Sigmoid colon (tissue), 7 donors: ENCODE measurements at places on chromosomes 13 and 19. TPM values are rescaled to one million over a fixed set of nuclear protein-coding genes. Genes with fewer than 3 reads are reported as not detected.

The RDH8 gene
- not detected for total RNA-seq

GRCh38 chr13:41746259-41746658 is 214.7 kb downstream of the VWA8 start:
- no peak for DNase-seq
- no peaks in the 10 kb centered on the region for H3K4me1 ChIP-seq
- H3K27me3 ChIP-seq, result no peaks in the 10 kb centered on the region
- H3K36me3 ChIP-seq, result no peaks in the 10 kb centered on the region
- no peak overlapping the region for H3K27ac ChIP-seq
- H3K4me3 ChIP-seq, result no peak overlapping the region

The PPM1N gene
- total RNA-seq, result 1.2 TPM

GRCh38 chr19:14146789-14147216 is 10.4 kb upstream of the ASF1B start:
- H3K4me1 ChIP-seq, result peaks cover 34% of the 10 kb centered on the region
- no peak for DNase-seq
- no peaks in the 10 kb centered on the region for H3K36me3 ChIP-seq
- H3K27me3 ChIP-seq, result no peaks in the 10 kb centered on the region
- H3K4me3 ChIP-seq, result no peak overlapping the region

The PSG11 gene
- total RNA-seq, result not detected

The HOOK2 gene
- 37.9 TPM for total RNA-seq

The SELENOV gene
- not detected for total RNA-seq

- DNase-seq, result no peak
- peak overlapping the region; percentile 87 for H3K27ac ChIP-seq
- peak overlapping the region; percentile 71 for H3K4me3 ChIP-seq
- no peaks in the 10 kb centered on the region for H3K36me3 ChIP-seq
- H3K27me3 ChIP-seq, result no peaks in the 10 kb centered on the region
Measured at GRCh38 chr19:29845574-29846176, 33.9 kb downstream of the CCNE1 start.

DNA sequence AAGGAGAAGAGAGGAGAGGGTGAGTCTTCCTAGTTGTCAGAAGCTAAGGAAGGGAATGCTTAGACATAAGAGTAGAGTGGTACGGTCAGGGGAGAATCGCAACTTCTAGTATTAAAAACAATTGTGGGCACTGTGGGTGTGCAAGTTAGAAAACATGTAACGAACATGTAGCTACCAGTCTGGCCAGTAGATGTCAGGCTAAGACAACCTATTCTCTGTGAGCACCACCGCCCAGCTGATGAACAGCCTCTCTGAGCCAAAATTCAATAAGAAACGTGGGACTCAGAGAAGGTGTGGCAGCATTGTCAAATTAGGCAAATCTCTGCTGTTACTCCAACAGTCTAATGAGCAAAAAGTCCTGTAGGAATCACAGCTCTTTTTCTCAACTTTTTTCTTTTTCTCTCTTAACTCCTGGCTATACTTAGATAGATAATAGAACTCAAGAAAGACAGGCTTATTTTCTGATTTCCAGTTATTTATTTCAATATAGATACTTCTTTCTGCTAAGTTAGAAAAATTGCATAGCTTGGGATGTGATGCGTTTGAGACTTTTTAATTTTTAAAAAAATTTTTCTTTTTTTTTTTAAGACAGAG is 186.2 kb downstream of the USP12 start:
- DNase-seq, result peak; percentile 87
- H3K27ac ChIP-seq, result peak overlapping the region; percentile 85
- no peak overlapping the region for H3K4me3 ChIP-seq
- H3K4me1 ChIP-seq, result peaks cover 55% of the 10 kb centered on the region

DNA sequence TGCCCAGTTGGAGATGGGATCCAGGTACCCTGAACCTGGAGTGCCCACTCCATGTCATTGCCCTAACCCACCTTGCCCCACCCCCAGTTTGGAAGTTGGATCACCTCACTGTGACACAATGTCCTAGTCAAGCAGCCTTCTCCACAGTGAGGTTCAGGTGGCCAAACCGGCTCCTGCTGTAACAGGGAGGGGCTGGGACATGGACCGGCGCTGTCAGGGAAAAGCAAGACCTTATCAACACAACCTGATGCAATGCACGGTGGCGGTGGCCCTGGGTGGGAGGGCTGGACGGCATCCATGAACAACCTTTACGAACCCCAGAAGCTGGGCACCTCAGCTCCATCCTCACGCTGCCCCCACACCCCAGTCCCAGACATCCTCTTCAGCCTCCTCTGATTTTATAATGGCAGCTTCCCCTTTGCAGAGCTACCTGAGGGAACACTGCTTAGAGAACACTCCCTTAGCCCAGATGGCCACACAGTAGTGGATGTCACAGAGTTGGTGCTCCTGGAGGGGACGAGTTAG is 1.6 kb upstream of the KRTDAP start:
- no peaks in the 10 kb centered on the region for H3K4me1 ChIP-seq
- no peak for DNase-seq
- no peaks in the 10 kb centered on the region for H3K27me3 ChIP-seq
- no peaks in the 10 kb centered on the region for H3K36me3 ChIP-seq
- H3K27ac ChIP-seq, result no peak overlapping the region
- no peak overlapping the region for H3K4me3 ChIP-seq

DNA sequence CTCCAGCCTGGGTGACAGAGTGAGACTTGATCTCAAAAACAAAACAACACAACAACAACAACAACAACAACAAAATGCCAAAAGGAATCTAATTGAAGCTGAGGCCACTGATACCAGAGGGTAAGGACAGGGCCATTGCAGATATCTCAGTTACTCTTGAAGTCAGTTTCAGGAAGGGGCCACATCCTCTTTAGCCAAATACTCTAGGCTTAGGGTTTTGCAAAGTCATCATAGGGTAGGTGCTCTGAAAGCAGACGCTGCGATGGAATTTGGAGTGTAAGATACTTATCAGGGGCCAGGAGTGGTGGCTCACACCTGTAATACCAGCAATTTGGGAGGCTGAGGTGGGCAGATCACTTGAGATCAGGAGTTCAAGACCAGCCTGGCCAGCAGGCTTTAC is 46.6 kb upstream of the UBAC2 start:
- no peak overlapping the region for H3K27ac ChIP-seq
- no peaks in the 10 kb centered on the region for H3K4me1 ChIP-seq
- no peak overlapping the region for H3K4me3 ChIP-seq
- no peak for DNase-seq

The ZNF382 gene
- total RNA-seq, result 20.7 TPM

DNA sequence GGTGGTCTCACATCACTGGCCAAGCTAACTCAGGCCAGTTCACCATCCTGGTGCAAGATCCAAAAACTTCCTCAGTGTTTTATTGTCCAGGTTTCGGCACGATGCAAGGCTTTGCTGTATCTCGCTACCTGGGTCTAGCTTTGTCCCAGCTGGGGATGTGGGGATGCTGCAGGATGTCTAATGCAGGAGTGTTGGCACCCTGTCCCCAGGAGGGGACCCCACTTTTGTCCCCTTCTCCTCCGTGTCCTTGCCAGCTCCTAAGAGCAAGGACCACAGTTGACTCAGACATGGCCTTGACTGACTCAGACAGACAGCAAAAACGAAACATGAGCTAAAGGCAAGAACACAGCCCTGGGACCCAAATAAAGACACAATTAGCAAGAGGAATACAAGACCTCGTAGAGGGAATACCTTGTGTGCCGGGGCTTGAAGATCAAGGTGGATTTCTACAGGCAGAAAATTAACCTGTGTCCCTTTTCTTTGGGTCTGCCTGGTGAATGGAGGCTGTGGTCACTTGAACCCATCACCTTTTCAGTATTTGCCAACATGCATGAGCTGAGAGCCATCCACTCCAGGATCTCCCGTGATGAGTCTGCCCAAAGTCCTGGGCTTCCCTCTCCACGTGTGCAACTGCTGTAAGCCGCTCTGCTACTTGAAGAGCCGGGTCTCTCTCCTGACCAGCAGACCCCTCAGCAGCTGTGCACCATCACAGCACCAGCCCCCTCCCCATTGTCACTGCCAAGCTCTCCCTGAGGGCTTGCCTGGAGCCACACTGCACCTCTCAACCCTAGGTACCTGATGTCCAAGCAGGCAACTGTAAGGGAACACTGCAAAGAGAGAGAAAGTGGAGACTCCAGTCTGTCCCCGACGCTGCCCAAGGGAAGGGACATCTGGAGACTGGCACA is 149.5 kb upstream of the ZNF507 start:
- H3K27me3 ChIP-seq, result no peaks in the 10 kb centered on the region
- no peak overlapping the region for H3K4me3 ChIP-seq
- H3K4me1 ChIP-seq, result no peaks in the 10 kb centered on the region

The C19orf33 gene
- total RNA-seq, result 18.2 TPM

DNA sequence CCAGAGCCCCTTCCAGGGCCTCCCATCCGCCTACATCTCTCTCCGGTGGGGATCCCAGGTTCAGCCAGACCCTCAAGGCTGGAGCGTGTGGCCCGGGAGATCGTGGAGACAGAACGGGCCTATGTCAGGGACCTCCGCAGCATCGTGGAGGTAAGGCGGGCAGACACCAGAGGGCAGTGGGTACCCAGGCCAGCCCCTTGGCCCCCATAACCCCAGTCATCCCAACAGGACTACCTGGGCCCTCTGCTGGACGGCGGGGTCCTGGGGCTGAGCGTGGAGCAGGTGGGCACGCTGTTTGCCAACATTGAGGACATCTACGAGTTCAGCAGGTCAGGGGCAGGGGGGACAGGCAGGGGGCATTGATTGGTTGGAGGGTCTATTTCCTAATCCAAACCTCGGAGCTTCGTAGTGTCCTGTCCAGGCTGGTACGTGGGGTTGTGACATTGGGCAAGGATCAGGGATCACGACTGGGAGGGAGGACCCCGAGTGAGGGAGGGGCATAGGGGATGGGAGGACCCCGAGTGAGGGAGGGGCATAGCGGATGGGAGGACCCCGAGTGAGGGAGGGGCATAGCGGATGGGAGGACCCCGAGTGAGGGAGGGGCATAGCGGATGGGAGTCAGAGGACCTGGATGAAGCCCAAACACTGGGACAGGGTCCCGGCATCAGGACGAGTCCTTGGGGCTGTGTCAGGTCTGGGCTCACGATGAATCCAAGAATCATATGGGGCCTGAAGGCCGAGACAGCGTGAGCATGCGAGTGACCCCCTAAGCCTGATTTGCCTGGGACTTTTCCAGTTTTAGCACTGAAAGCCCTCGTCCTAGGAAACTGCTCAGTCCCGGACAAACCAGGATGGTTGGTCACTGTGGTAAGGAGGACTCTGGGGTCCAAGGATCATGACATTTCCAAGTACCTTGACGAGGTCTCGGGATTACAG is 2.9 kb downstream of the PLEKHG2 start:
- H3K27me3 ChIP-seq, result no peaks in the 10 kb centered on the region
- peak; percentile 74 for DNase-seq
- H3K4me3 ChIP-seq, result peak overlapping the region; percentile 98

The CALR3 gene
- total RNA-seq, result not detected

The VSTM2B gene
- total RNA-seq, result not detected

The TPTE2 gene
- total RNA-seq, result not detected

GRCh38 chr19:41997121-41997850 is 3.3 kb upstream of the ATP1A3 start:
- peaks cover 74% of the 10 kb centered on the region for H3K27me3 ChIP-seq
- no peaks in the 10 kb centered on the region for H3K36me3 ChIP-seq
- no peak for DNase-seq
- no peak overlapping the region for H3K4me3 ChIP-seq
- no peak overlapping the region for H3K27ac ChIP-seq

DNA sequence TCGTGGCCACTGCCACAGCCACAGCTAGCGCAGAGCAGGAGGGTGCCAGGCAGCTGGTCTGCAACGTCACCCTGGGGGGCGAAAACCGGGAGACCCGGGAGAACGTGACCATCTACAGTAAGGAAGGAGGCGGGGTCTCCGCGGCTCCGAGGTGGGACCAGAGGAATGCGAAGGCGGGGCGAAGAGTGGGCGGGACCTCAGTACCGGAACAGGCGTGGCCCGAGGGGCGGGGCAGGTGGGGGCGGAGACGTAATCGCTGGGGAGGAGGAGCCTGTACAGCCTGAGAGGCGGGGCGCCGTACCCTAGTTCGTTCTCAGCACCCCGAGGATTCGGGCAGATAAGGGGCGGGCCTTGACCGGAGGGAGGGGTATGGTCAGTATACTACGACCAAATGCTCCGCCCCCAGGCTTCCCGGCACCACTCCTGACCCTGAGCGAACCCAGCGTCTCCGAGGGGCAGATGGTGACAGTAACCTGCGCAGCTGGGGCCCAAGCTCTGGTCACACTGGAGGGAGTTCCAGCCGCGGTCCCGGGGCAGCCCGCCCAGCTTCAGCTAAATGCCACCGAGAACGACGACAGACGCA is 2.5 kb downstream of the ICAM5 start:
- H3K4me1 ChIP-seq, result peaks cover 73% of the 10 kb centered on the region
- H3K36me3 ChIP-seq, result no peaks in the 10 kb centered on the region
- H3K27ac ChIP-seq, result no peak overlapping the region
- peak; percentile 80 for DNase-seq
- peaks cover 100% of the 10 kb centered on the region for H3K27me3 ChIP-seq
- no peak overlapping the region for H3K4me3 ChIP-seq

The DIRAS1 gene
- 0.95 TPM for total RNA-seq

GRCh38 chr19:43609872-43610271 is 2.0 kb upstream of the SRRM5 start:
- no peaks in the 10 kb centered on the region for H3K4me1 ChIP-seq
- H3K36me3 ChIP-seq, result peaks cover 3% of the 10 kb centered on the region
- no peak overlapping the region for H3K27ac ChIP-seq
- H3K27me3 ChIP-seq, result no peaks in the 10 kb centered on the region
- no peak overlapping the region for H3K4me3 ChIP-seq

The S1PR4 gene
- 0.33 TPM for total RNA-seq

GRCh38 chr19:27776020-27776419 is 1436.9 kb downstream of the UQCRFS1 start:
- no peaks in the 10 kb centered on the region for H3K4me1 ChIP-seq
- no peak for DNase-seq
- H3K27me3 ChIP-seq, result no peaks in the 10 kb centered on the region
- H3K36me3 ChIP-seq, result no peaks in the 10 kb centered on the region
- H3K4me3 ChIP-seq, result no peak overlapping the region
